ENCODE measurements at places on chromosomes 1 and 21.

DNA sequence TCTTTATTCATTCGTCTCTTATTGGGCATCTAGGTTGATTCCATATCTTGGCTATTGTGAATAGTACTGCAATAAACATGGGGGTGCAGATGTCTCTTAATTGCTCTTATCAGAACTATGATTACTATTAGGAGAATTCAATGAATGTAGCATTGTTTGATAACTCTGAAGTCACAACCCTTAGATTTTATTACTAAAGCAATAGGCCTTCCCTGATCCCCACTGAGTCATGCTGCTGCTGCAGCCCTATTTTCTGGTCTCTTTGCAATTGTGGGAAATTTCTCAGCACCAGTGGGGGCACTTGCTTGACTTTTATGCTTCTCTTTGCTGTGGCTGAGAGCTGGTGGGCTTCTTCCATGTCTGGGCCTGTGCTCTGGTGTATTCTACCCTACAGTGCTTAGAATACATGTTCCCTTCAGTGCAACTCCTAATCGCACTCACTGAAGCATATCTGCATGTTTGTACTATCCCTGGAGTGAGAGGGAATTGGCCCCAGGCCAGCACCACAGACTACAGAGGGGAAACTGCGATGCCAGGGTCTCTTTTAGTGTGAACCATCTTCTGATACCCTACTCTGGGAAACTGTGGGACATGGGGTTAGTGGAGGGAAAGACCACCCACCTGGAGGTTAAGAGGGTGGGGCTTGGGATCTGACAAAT lies 52.2 kb upstream of the ROR1 start:
- no peak for DNase-seq

DNA sequence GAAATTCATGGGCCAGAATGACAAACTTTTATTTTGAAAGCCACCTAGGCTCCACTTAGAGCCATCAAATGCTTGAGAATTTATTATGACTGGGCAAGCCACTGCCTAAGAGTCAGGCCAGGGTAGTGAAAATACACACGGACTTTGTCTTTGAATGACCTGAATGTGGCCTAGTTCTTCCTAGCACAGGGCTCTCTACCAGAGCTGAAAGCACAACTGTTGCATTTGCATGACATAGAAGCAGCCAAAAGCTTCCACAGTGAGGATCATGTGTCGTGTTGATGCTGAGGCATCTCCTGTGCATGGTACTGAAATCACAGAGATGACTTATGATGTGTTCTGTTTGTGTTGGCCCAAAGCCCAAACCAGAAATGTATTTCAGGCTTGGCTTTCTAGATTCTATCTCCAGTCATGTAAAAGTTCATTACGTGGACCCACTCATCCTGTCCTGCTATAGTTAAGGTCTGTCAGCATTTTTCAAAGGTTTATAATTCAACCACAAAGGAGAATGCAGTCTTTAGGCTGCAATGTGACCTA lies 164.0 kb upstream of the UBE2U start:
- DNase-seq = no peak

DNA sequence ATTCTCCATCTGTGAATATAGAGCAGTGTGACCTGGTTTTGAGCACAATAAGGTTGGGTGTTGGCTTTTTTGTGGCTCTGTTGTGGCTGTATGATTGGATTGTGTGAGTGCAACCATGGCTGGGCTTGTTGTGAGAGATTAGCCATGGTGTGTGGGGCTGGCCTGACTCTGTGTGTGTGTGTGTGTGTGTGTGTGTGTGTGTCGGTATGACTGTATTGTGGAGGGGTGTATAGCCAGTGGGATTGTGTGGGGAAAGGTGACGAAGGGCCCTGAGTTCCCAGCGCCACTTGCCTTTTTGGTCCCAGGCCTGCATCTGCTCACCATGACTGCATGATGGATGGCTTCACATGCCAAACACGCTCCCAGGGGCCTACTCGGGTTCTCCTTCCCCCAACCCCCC lies 5.9 kb upstream of the SLC6A9 start:
- no peak for DNase-seq

DNA sequence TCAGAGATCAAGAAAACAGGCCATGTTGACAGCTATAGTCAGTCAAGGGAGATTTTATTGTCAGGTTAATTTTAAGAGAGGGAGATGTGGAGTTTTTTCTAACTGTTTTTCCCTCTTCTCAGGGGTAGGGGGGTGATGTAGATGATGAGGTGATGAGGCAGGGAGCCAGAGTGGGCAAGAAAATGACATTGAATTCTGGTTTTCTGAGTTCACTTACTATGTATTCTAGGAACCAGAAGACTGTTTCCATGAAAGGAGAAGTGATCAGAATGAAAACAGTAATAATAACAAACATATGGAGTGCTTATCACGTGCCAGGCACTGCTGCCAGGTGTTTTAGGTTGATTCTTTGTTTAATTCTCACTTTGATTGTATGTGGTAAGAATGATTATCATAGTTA lies 40.2 kb downstream of the CASQ2 start:
- DNase-seq = no peak

DNA sequence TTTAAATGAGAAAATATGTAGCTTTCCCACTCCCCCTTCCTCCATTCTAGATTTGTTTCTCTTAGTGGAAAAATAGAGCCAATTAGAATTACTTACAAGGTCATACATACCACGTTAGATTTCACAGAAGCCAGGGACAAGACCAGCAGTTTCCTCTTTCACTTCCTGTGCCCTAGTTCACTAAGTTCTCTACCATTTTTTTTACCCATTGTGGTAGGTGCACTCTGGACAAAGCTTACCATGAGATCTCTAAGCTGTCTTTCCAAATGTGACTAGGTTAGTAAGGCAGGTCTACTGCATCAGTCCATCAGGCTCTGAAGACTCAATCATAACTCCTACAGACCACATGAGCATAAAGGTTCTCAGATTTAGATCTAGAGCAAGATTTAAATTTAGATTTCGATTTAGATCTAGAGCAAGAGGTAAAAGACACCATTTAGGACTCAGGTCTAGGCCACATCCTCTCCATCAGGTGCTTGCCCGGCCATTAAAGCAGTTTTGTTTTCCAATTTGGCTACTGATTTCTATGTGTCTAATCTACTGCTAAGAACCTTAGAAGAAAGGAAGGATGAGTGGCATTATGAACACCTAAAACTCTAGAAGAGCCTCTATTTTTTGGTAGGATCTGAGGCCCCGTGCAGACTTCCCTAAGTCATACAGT lies 235.3 kb downstream of the FAF1 start:
- DNase-seq = no peak

GRCh38 chr1:16048573-16049189 lies 5.1 kb downstream of the CLCNKB start:
- DNase-seq = no peak

- no peak for DNase-seq
Observed at GRCh38 chr1:119987112-119987511, 82.3 kb downstream of the NOTCH2 start.

DNA sequence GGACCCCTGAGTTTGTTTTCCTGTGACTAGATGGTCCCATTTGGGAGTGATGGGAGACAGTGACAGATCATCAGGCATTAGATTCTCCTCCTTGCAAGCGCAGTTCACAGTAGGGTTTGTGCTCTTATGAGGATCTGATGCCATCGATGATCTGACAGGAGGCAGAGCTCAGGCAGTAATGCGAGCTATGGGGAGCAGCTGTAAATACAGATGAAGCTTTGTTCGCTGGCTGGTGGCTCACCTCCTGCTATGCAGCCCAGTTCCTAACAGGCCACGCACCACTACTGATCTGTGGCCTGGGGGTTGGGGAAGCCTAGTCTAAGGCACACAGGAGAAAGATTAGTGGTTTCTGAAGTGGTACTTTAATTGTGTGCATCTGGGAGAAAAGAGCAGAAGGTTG lies 7.1 kb upstream of the PLPP3 start:
- DNase-seq = no peak

DNA sequence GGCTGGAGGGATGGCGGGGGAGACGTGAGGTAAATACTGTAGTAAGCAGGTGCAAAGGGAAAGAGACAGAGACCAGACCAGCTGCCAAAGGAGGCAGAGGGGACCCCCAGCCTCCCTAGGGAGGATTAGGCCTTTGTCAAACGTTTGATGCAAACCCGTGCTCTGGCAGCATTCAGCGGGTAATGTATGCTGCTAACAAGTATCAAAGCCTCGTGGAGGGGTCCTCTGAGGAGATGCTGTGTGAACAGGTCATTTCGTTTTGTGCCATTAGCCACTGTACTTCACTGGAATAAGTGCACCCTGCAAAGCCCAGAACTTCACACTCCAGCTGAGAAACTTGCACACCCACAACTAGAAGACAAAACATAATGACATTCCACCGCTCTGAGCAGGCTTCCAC lies 644.5 kb downstream of the NPHP4 start:
- no peak for DNase-seq

- no peak for DNase-seq
Observed at GRCh38 chr21:35333831-35334618, 284.9 kb upstream of the RUNX1 start.

DNA sequence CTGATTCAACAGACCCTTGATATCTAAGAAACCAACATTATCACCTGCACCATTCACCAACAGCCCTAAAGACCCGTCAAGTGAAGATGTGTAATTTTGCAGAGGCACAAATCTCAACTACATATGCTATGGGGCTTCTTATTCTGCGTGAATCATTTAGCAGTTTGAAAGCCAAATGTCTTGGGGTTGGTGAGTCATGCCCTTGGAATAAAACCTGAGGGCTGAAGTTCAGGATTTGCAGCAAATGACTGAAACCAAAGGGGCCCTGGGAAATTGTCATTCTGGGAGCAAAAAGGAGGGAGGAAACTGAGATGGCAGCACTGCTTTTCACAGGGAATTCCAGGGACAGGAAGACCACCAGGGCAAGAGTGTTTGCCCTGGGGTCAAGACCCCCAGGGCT lies 79.2 kb upstream of the TNR start:
- no peak for DNase-seq

DNA sequence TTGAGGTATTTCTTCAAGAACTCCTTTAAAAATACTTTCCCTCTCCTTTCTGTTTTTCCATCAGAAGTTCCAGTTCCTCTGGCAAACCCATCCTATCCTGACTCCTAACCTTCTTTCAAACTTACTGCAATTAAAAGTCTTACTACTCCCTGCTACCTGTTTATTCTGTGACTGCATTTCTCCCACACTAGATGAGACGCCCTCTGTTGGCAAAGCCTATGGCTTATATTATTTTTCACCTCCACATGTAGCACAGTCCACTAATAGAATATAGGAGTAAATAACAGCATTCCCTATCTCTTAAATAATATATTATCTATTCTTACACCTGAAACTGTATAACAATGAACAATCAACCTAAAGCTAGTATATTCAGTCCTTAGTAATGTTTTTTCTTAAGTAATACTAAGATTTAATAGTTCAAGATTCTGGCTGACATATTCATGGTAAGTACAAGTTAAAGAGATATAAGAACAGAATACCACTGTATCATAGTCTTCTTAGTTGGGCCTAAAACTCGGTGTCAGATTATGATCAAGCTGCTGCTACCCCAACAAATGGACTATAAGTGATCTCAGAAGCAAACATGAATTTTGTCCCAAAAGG lies 54.8 kb downstream of the RAB3GAP2 start:
- DNase-seq = no peak

DNA sequence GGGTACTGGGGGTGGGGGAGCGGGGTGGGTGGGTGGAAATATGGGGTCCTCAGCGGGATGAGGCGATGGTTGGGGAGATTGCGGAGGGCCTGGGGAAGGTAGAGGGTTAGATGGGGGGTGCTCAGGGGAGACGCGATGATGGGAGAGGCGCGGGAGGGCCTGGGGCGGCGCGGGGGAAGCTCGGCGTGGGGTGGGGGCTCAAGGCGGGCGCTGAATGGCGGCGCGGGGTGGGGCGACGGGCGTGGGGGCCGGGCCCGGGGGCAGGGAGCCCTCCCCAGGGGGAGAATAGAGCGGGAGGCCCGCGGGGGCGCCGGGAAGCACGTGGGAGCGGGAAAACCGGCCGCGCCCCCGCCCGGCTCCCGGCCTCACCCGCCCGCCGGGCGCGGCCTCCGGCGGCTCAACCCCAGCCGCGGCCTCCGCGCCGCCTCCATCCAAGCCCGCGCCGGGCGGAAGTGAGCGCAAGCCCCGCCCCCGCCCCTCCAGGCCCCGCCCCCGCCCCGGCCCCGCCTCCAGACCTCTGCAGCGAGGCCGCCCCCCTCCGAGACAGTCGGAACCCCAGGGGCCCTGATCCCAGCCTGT lies at the start of gene FAAP20:
Gene FAAP20, minus strand, starts transcription at position 454 of the 579 bp plus-strand sequence. Its CDS starts 23 bp downstream, at position 431.
- peak; percentile 51 for DNase-seq

DNA sequence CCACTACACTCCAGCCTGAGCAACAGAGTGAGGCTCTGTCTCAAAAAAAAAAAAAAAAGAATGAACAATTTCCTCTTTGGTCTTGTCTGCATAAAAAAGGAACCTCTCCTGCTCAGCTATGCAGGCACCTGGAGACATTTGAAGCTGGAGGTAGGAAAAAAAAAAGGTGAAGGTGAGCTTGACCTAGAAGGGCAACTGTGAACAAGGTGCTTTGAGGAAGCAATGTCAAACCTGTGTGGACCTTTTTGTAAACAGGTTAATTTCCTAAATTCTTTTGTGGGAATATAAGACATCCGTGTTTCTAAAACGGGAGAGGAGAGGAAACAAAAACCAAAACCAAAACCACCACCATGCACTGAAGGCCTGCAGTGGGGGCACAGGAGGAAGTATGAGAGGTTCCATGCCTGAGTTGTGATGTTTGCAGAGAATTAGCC lies 77.5 kb downstream of the SLC45A1 start:
- DNase-seq = no peak

GRCh38 chr1:206067486-206068227 lies 14.7 kb downstream of the RHEX start:
- DNase-seq = no peak
